Activated CD4-positive, alpha-beta T cell treated with anti-CD3 and anti-CD28 coated beads, Interleukin-2, Interleukin-6, amounts not matched to agents 100 ng/mL and 50 ng/mL, durations not matched to agents 16 hours and 8 hours (primary cell): ENCODE measurements at places on chromosomes 5 and 9.

DNA sequence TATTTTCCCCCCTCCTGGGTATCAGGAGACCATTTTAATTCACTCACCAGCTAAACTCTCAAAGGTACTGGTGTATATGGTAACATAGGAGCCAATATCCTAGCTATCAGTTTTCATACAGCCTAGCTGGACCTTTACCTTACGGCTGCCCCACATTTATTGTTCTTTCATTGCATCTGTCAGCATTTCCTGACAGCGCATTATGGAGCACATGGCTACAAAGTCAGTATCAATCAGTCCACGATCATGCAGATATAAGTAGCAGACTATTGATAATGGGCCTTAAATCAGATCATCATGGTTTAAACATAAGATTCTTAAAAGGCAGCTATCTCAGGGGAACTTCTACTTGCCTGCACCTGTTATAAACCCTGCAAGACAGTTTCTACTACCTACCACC is 304.7 kb downstream of the KIAA0825 start:
- DNase-seq = no peak

- DNase-seq = no peak
Observed at GRCh38 chr5:122173474-122174415, 44.4 kb downstream of the ZNF474 start.

DNA sequence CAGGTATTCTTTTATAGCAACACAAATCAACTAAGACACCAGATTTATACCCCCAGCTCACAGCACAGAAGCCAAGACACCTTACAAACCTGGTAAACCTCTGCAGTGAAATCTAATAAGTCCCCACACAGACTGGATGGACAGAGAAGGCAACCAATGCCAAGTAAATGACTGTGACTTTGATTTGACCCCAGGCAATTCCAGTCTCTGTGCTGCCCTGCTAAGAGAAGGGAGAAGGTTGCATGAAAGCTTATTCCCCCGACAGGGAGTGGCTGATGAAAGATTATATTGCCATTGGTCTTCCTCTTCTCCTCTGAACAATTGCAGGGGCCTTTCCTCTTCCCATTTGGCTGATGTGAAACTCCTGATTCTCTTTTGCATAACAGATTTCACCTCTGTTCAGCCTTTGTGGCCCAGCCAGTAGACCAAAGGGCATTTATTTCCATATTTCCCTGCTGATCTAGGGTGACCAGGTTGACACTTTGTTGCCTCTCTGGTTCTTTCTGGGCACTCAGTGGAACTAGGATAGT is 107.6 kb downstream of the ADRB2 start:
- DNase-seq = no peak

GRCh38 chr9:29556746-29557145 is 1983.5 kb upstream of the C9orf72 start:
- no peak for DNase-seq

DNA sequence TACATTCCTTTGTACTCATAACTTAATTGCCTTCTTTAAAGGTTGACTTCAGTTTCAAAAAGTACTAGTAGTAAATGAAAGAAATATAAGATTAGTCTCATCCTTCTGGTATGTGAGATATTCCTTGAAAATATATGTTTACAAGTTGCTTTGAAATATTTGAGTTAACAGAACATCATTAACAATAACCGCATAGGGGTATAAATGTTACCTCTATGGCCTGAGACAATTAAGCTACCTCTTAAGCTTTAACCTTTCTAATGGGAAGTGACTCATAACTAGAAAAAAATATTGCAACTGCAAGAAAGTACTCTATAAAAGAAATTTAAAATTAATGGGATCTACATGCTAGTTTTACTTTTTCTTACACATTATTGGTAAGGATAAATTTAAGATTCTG is 399.0 kb downstream of the CDH10 start:
- no peak for DNase-seq

GRCh38 chr9:38482918-38483592 is 58.8 kb upstream of the IGFBPL1 start:
- DNase-seq = no peak

DNA sequence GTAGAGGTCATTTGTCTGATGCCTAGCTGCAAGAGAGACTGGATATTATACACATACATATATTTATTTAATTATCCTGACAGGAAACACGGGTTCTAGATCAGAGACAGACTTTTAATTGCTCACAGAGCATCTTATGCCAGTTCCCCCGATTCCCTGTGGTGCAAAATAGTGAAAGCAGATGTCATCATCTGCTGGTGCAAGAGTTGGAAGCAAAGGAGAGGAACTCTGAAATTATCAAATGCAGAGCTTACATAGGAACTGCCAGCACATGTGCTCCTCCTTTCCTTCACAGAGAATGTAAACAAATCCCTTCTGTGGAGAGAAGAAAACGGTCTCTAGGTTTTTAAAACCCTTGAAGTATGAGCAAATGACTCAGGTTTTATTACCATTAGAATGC is 69.3 kb downstream of the DTWD2 start:
- no peak for DNase-seq

DNA sequence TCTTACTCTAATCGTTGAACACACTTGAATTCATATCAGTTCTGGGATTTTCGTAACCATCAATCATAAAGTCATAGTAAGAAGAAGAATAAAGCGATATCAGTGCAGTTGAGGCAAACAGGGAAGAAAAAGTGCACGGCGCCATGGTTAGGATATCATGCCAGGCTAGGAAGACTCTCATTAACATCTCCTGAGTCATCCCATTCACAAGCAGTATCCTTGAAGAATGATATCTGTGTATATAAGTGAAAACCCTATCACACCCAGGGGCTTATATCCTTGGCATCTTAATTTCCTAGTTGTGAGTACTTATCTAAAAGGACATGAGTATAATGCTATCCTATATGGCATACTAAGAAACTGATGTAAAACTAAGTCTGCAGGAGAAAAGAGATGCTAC is 38.6 kb downstream of the NFIB start:
- DNase-seq = no peak

DNA sequence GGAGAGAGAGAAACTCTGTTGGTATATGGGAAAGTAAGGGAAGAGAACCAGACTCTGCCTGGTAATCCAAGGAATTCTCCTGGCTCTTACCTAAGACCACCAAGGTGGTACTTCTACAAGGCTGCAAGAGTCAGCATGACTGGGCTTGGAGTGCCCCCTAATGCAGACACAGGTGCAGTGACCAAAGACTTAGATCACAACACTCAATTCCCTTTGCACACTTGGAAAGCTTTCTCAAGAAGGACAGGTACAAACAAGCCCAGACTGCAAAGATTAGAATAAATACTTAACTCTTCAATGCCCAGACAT is 25.2 kb downstream of the UGT3A2 start:
- no peak for DNase-seq

- DNase-seq = no peak
Observed at GRCh38 chr5:3230254-3230653, 365.4 kb upstream of the IRX1 start.

DNA sequence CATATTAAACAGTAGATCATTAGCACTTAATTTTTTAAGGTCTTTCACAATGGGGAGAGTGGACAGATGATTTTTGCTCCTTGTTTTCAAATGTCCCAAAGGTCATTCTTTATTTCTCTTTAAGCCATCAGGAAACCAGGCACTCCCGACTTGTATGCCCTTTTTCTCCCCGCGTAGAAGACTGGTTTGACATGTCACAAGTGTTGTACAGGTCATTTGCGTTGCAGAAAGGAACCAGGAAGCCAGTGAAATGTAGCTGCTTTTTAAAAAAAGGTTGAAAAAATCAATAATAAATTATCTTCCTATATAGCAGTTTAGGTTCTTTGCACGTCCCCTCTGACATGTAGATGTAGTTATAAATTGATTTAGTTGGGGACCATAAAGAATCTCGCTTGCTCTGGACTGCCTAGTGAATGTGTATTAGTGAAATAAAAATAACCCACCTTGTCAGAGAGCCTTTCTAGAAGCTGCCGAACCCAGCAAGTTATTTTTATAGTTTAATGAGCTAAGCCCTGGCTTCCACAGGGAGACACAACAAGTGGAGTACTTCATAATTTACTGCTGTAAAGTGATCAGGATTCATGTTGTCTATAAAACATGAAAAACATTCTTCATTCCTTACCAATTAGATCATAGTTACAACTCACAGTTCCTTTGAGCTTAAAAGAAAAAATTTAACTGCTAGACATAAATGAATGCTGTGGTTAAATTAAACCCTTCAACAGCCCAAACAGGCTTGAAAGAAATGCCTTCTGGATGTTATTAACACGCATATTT is 404.6 kb downstream of the CSNK1G3 start:
- DNase-seq = no peak

DNA sequence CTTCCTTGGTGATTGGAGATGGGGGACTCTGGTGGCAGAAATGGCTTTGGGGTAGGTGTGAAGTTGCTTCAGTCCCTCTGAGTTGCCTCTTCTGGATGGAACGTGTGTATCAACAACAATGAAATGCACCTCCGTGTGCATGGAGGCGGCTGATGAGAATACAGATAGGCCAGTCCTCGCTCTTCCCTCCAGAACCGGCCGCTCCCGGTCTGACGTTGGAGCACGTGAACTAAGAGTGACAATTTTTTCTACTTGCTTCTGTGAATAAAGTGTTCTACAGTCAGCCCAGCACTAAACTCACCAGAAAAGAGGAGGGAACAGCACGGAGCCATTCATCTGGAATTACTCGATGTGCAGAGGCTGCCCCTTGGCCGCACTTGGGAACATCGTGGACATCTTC is 90.7 kb downstream of the ANKRD33B start:
- DNase-seq = no peak

- DNase-seq = no peak
Observed at GRCh38 chr5:109958082-109958481, 268.4 kb downstream of the MAN2A1 start.

GRCh38 chr5:40491644-40492043 is 188.1 kb upstream of the PTGER4 start:
- no peak for DNase-seq

DNA sequence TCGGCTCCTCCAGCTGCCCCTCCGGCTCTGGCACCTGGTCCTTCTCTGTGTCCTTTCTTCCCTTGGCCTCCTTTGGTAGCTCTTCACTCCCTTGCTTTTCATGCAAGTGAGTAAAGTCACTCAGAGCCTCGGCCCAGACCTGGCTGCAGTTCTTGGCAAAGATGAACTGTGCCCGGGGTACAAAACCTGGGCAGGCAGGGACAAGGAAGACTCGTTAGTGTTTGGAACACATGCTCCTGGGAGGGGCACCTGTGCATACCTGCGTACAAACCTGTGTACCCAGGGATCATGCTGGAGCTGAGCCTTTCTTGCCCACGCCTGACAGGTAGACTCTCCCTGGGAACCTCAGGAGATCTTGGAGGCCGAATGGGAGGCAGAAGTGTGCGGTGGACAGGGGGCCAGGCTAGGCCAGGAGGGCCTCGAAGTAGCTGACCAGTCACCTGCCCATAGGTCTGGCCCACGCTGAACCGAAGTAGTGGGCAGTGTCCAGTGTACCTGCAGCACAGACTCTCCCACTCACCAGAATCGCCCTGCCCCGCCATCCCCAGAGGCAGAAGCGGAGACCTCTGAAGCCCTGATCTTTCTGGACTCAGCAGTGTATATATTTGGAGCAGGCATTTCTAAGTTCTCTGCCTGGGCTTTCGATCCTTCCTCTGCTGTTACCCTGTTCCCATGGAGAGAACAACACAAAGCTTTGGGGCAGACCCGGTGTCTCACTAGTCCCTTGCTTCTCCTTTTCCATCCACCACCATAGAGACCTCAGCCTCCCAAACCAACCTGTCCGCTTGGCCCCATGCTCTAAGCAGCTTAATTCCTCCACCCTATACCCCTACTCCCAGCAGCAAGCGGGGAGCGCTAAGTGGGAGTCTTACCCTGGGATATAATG is 41.9 kb upstream of the TESK1 start:
- DNase-seq = no peak
